ENCODE measurements at places on chromosomes 13 and 19. TPM values are rescaled to one million over a fixed set of nuclear protein-coding genes. Genes with fewer than 3 reads are reported as not detected.

Gene OR7C1
- total RNA-seq: 0.15 TPM

Gene KLK4
- total RNA-seq: not detected

Gene SBK2
- total RNA-seq: not detected

Gene CYP2A6
- total RNA-seq: not detected

Gene C1QTNF9
- not detected for total RNA-seq

Gene GRIN2D
- 1.3 TPM for total RNA-seq

- DNase-seq: no peak
Measured at GRCh38 chr13:66033924-66034323, 1196.2 kb downstream of the PCDH9 start.

DNA sequence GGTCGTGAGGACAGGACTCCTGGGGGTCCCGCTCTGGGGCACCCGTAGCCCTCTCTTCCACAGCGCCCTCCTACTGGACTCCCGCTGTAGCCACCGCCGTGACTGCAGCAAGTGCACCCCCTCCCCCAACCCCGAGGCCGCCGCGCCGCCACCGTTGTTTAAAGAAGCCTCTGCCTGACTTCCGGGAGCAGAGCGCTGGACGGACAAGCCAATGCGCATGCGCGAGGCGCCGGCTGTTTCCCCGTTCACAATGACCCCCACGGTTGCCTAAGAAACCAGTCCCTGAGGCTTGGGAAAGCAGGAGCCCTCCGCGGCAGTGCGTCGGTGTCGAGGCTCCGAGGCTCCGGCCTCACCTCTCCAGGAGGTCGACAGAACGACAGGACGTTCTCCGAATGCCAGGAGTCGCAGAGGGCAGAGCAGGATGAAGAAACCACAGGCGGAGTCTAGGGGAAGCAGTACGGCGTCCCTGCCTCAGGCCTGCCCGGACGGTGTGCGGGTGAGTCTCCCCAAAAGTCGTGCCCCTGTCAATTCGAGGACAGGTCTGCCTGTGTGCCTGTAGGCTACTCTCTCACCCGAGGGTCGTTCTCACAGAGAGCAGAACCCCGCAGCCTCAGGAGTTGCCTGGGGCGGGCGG, 70.5 kb upstream of the ZNF420 start:
- DNase-seq: peak; percentile 86

DNA sequence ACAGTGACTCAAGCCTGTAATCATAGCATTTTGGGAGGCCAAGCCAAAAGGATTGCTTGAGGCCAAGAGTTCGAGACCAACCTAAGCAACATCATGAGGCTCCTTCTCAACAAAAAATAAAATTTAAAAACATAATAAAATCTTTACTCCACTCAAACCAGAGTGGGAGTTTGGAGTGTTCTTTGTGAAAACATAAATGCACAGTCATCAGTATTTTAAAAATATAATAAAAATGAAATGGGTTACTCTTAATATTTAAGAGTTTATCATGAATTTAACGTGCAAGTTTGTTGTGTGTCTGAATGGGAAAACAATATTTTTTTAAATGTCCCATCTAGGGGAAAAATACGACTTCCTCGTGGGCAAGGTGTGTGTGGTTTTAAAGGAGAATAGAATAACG, 78.6 kb upstream of the STARD13 start:
- DNase-seq: no peak

DNA sequence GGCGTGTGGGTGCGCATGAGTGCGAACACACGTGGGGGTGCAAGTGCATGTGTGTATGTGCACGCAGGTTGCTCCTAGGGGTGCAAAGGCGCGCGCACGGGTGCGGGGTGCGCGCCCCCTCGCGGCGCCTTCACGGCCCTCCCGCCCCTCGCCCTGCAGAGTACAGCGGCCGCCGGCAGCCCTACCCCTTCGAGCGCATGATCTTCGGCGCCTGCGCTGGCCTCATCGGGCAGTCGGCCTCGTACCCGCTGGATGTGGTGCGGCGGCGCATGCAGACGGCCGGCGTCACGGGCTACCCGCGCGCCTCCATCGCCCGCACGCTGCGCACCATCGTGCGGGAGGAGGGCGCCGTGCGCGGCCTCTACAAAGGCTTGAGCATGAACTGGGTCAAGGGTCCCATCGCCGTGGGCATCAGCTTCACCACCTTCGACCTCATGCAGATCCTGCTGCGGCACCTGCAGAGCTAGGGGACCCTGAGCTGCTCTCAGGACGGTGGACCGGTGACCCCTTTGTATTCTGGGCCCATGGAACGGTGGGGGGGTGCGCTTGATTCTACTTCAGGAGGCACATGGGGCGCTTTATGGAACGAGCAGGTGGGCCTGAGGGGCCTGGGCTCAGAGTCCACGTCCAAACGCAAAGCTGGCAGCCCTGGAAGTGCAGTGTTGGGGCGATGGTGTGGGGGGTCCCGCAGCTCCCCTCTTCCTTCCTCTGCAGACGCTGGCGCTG, 27.7 kb downstream of the TMEM161A start:
- no peak for DNase-seq

DNA sequence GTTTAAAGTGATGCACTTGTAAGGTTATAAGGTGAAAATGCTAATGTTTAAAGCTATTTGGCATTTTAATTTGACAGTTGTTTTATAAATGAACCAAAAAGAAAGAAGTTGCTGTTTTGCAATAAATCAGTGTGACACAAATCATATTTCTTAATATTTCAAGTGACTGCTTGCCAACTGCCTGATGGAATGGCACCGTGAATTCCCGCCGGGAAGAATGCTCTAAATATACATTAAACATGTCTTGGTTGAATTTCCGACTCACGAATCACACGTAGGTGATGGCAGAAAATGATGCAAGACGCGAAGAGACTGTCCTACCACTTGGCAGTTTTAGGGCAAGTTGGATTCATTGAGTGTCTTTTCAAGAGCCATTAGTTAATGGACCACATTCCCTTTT, 3.1 kb upstream of the GJB2 start:
- no peak for DNase-seq

GRCh38 chr19:53881482-53882390, at the start of gene PRKCG:
PRKCG (plus strand) TSS chr19:53882197; CDS start chr19:53882495, 298 bp downstream.
- peak; percentile 91 for DNase-seq

- DNase-seq: no peak
Measured at GRCh38 chr13:94667190-94667589, 45.2 kb downstream of the SOX21 start.

- no peak for DNase-seq
Measured at GRCh38 chr13:93345770-93346169, 119.2 kb downstream of the GPC6 start.

- no peak for DNase-seq
Measured at GRCh38 chr13:100470866-100471505, 117.6 kb downstream of the GGACT start.

DNA sequence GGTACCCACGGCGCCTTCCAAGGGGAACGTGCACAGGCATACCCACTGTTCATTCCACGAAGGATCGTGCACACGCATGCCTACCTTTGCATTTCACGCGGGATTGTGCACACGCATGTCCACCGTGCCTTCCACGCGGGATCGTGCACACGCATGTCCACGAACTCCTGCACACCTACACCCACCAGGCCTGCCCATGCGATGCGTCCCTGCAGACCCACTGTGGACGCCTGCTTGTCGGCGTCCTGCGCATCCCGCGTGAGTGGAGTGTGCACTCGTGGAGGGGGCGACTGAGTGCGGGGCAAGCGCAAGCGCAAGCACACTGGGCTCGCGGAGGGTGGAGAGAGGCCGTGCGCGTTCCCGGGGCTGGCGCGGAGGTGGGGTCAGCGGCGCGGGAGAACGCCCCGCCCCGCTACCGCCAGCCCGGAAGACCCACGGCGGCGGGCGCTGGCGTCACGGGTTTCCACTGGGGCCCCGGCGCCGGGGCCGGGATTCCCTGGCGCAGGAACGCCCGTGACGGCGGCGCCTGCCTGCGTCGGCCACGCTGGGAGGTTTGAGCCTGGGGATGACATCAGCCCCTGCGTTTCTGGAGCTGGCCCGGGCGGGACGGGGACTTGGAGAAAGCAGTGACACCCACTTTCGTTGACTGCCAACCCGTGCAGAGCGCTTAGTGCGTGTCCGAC, 18.7 kb downstream of the GADD45B start:
- peak; percentile 80 for DNase-seq

GRCh38 chr19:42069619-42070351, at the start of gene GRIK5:
GRIK5 (minus strand) TSS chr19:42070206; CDS start chr19:42065770, 4,436 bp downstream.
- DNase-seq: no peak

GRCh38 chr13:31115616-31116015, 46.1 kb downstream of the HSPH1 start:
- DNase-seq: no peak

Data from left lung (tissue), 14 donors.